ENCODE measurements at places on chromosomes 2 and 18.

DNA sequence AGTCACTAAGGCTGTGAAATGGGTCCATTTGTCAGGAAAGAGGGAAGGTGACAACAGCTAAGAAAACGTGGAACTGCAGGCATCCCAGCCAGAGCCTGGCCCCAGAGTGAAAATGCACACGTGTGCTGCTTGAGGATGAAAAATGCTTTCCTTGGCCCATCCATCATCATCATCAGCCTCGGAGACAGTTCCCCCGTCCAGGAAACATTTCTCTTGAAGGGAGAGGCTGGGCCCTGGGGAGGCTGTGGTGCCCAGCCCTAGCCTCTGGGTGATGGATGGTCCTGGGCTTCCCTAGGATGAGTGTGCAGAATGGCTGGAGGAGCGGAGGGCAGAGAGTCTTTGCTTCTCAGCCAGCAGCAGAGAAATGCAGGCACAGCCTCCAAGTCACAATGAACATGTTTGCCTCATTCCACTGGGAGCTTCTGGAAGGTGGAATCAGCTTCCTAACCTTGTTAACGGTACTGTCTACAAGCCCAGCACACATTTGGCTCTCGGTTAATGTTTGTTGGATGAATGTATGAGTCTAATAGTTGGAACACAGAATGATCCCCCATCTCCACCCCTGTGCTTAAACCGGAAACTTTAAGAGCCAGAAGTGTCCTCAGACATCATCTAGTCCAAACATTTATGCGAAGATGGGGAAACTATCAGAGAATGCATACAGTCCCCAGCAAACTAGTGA, 164.0 kb downstream of the RDH14 start:
- DNase-seq, result no peak

DNA sequence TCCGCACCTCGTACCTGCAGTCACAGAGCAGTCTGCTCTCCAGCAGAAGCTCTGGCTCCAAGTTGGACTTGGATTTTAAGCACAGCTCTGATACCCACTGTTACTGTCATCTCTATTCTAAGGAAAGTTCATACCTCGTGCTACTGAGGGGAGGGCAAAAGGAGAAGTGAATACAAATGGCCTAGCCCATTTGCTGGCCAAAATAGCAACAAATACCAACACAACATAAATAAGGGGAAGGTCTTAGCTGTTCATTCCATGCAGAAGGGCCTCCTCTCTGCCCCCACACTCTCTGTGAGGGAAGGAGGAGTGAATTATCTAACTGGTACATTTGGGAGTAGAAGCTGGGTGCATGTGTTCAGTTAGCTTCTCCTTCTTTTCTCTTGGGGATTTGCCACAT, 739.4 kb upstream of the RAB6C start:
- no peak for DNase-seq

- no peak for DNase-seq
These were observed 862 bp upstream of the TMEM177 start for GRCh38 chr2:119678021-119678656.

- DNase-seq, result no peak
These were observed 4.2 kb downstream of the ZAP70 start for GRCh38 chr2:97717613-97717995.

GRCh38 chr2:10835052-10835970, 22.7 kb upstream of the PDIA6 start:
- no peak for DNase-seq

- no peak for DNase-seq
These were observed 149.3 kb downstream of the EML6 start for GRCh38 chr2:54872780-54873179.

Measured in uterus (tissue), 4 donors.